ENCODE measurements at places on chromosomes 12 and 14. TPM values are rescaled to one million over a fixed set of nuclear protein-coding genes. Genes with fewer than 3 reads are reported as not detected.

GRCh38 chr12:83945871-83946270 is 966.7 kb downstream of the SLC6A15 start:
- no peak for DNase-seq

GRCh38 chr14:57352396-57353170 is 37.8 kb upstream of the NAA30 start:
- no peak for DNase-seq

Gene KRT83
- not detected for total RNA-seq

GRCh38 chr12:42686514-42687172 is 97.1 kb upstream of the PRICKLE1 start:
- no peak for DNase-seq

Gene CFAP73
- not detected for total RNA-seq

All from posterior vena cava (tissue), 2 donors.